Esophagus squamous epithelium (tissue), 5 donors: ENCODE measurements at places on chromosomes 6 and 20.

DNA sequence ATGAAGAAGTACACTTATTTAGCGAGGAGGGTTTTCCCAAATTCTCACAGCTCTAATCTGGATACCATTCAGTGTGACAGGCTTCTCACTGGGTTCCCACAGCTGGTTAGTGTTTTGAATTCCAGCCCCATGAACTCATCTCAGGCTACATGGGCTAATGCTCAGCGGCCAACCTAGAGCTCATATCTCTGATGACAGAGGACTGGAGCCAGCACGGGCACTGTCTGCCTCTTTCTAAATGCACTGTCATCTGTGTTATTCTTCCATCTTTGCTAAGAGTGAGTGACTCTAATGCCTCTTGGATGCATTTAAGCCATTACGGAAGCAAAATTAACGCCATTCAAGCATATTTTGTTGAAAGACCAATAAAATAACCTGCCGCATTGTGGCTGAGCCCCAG lies 308.9 kb upstream of the JAG1 start:
- H3K4me3 ChIP-seq, result no peak overlapping the region
- H3K4me1 ChIP-seq, result peaks cover 5% of the 10 kb centered on the region
- no peaks in the 10 kb centered on the region for H3K36me3 ChIP-seq
- no peaks in the 10 kb centered on the region for H3K27me3 ChIP-seq
- H3K27ac ChIP-seq, result no peak overlapping the region

- no peaks in the 10 kb centered on the region for H3K27me3 ChIP-seq
- H3K4me1 ChIP-seq, result no peaks in the 10 kb centered on the region
- no peaks in the 10 kb centered on the region for H3K36me3 ChIP-seq
- no peak overlapping the region for H3K27ac ChIP-seq
Measured at GRCh38 chr6:14143305-14143704, 25.7 kb downstream of the CD83 start.

DNA sequence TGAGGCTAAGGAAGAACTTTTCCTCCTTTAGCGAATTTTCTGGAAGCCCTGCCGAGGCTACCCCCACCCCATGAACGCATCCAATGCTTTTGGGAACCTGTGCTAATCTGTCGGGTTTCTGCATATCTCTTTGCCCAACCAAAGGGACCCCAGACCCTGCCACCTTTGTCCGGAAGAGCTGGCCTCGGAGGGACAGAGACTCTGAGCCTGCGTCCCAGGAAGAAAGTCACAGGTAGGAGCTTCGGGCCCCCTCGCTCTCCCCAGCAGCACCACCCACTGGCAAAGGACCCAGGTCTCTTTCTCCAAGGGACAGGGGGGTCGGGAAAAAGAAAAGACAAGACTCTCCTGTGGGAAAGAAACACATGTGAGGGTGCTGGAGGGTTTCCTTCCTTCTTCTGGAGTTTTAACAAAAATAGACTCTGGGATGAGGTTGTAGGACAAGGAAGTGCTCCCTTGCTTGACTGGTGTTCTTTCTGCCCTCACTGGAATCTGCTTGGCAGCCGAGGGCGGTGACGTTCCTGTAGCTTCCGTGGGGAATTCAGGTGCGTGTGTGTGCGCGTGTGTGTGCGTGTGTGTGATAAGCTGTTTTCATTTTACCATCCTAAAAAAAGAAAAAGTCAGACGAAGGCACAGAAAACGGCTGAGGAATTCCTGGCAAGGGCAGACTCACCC lies 16.3 kb upstream of the FOXC1 start:
- DNase-seq, result no peak
- no peaks in the 10 kb centered on the region for H3K36me3 ChIP-seq
- no peak overlapping the region for H3K4me3 ChIP-seq
- no peaks in the 10 kb centered on the region for H3K27me3 ChIP-seq

GRCh38 chr6:75935473-75935793 lies 137.0 kb downstream of the IMPG1 start:
- no peaks in the 10 kb centered on the region for H3K36me3 ChIP-seq
- H3K27ac ChIP-seq, result no peak overlapping the region
- peak overlapping the region; percentile 38 for H3K4me3 ChIP-seq
- no peaks in the 10 kb centered on the region for H3K4me1 ChIP-seq

GRCh38 chr20:9592419-9592818 lies 78.0 kb downstream of the LAMP5 start:
- no peaks in the 10 kb centered on the region for H3K36me3 ChIP-seq
- H3K4me1 ChIP-seq, result no peaks in the 10 kb centered on the region
- no peak for DNase-seq
- no peak overlapping the region for H3K27ac ChIP-seq
- H3K27me3 ChIP-seq, result no peaks in the 10 kb centered on the region
- H3K4me3 ChIP-seq, result no peak overlapping the region

GRCh38 chr20:62007127-62007647 lies 58.5 kb downstream of the TAF4 start:
- peaks cover 11% of the 10 kb centered on the region for H3K4me1 ChIP-seq
- no peak for DNase-seq
- no peaks in the 10 kb centered on the region for H3K27me3 ChIP-seq
- H3K36me3 ChIP-seq, result peaks cover 43% of the 10 kb centered on the region
- H3K4me3 ChIP-seq, result no peak overlapping the region

DNA sequence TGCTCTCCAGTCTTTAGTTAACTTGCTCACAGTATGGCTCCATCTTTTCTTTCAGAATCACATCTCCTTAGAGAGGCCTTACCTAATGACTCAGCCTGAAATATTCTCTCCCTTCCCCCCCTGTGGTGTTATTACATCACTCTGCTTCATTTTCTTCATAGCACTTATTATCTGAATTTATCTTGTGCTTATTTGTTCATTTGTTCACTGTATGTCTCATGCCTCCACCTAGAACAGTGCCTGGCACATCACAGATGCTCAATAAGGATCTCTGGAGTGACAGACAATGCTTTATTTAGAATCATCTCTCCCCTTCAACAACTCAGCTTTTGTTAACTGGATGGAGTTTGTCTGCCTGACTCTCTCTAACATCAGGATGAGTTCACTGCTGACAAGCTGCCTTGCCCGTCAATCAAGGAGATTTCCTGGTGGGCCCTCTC lies 96.6 kb upstream of the MAN1A1 start:
- no peak overlapping the region for H3K4me3 ChIP-seq
- H3K27ac ChIP-seq, result peak overlapping the region; percentile 43
- H3K4me1 ChIP-seq, result no peaks in the 10 kb centered on the region
- DNase-seq, result no peak
- H3K36me3 ChIP-seq, result no peaks in the 10 kb centered on the region

DNA sequence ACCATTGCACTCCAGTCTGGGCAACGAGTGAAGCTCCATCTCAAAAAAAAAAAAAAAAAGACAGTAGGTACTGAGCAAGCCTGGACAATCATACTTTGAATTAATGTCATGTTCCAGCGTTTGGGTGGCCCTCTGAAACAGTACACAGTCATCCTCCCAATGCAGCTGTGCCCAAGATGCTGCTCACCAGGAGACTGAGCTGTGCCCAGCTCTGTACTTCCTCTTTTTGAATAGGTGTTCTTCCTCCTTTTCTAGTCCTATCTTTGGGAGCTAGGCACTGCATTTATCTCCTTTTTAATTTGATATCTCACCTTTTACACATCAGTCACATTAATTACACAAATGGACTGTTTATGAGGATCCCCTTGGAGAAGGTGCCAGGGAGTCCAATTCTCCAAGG lies 101.5 kb downstream of the RPP40 start:
- no peak overlapping the region for H3K27ac ChIP-seq
- H3K4me1 ChIP-seq, result no peaks in the 10 kb centered on the region
- DNase-seq, result no peak

GRCh38 chr6:66230591-66230990 lies 523.6 kb upstream of the EYS start:
- no peak for DNase-seq
- H3K36me3 ChIP-seq, result no peaks in the 10 kb centered on the region
- H3K27ac ChIP-seq, result no peak overlapping the region
- H3K27me3 ChIP-seq, result no peaks in the 10 kb centered on the region

DNA sequence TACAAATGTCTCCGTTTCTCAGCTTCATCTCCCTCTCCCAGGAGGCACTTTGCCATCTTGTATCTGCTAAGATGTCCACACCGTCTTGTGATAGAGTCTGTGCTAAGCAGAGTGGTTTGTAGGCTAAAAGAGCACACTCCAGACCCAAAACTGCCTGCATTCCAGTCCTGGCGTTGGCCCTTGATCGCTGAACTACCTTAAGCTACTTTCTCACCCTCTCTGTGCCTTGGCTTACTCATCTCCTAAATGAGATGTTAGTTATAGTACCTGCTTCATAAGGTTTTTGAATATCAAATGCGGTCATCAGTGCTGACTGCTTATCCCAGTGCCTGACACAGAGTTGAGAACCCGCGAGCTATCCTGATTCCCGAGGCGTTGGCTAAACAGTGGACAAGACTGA lies 14.0 kb downstream of the CASS4 start:
- H3K36me3 ChIP-seq, result no peaks in the 10 kb centered on the region
- H3K27me3 ChIP-seq, result no peaks in the 10 kb centered on the region
- DNase-seq, result no peak
- H3K27ac ChIP-seq, result no peak overlapping the region
- no peak overlapping the region for H3K4me3 ChIP-seq

- no peak overlapping the region for H3K27ac ChIP-seq
- DNase-seq, result no peak
- peaks cover 3% of the 10 kb centered on the region for H3K4me1 ChIP-seq
- no peaks in the 10 kb centered on the region for H3K27me3 ChIP-seq
- no peaks in the 10 kb centered on the region for H3K36me3 ChIP-seq
Measured at GRCh38 chr6:80148220-80148619, 41.7 kb downstream of the BCKDHB start.

GRCh38 chr20:45344168-45344860 lies 3.9 kb downstream of the SDC4 start:
- H3K27ac ChIP-seq, result peak overlapping the region; percentile 90
- H3K36me3 ChIP-seq, result no peaks in the 10 kb centered on the region
- no peak for DNase-seq
- peaks cover 96% of the 10 kb centered on the region for H3K4me1 ChIP-seq
- H3K4me3 ChIP-seq, result peak overlapping the region; percentile 81
- no peaks in the 10 kb centered on the region for H3K27me3 ChIP-seq

DNA sequence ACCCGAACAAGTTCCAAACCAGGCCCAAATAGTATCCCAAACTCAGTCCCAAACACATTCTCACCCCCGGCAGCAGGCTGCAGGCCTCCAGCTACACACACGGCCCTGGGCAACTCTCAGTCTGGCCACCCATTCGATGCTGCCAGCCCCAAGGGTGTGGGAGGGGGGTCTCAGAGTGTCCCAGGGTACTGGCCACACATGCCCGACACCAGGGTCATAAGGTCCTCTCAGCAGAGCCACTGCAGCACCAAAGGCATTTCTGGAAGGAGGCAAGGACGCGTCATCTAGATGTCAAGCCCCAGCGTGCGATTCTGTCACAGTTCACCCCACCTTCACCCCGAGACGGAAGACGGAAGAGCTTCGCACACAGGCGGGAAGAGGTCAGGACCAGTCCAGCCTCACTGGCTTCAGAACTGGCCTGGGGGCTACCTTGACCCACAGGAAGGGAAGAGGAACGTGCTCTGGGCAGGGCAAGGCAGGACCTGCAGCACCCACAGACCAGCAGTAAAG lies 9.5 kb downstream of the MYL9 start:
- no peaks in the 10 kb centered on the region for H3K27me3 ChIP-seq
- no peak overlapping the region for H3K4me3 ChIP-seq
- DNase-seq, result no peak
- peaks cover 44% of the 10 kb centered on the region for H3K4me1 ChIP-seq
- H3K36me3 ChIP-seq, result no peaks in the 10 kb centered on the region

- peaks cover 7% of the 10 kb centered on the region for H3K4me1 ChIP-seq
- no peak overlapping the region for H3K27ac ChIP-seq
- no peak overlapping the region for H3K4me3 ChIP-seq
- no peaks in the 10 kb centered on the region for H3K36me3 ChIP-seq
Measured at GRCh38 chr6:34149452-34149810, 3.5 kb upstream of the GRM4 start.

- no peaks in the 10 kb centered on the region for H3K36me3 ChIP-seq
- H3K27me3 ChIP-seq, result no peaks in the 10 kb centered on the region
- H3K27ac ChIP-seq, result peak overlapping the region; percentile 81
- DNase-seq, result no peak
Measured at GRCh38 chr6:14271789-14272736, 154.5 kb downstream of the CD83 start.

DNA sequence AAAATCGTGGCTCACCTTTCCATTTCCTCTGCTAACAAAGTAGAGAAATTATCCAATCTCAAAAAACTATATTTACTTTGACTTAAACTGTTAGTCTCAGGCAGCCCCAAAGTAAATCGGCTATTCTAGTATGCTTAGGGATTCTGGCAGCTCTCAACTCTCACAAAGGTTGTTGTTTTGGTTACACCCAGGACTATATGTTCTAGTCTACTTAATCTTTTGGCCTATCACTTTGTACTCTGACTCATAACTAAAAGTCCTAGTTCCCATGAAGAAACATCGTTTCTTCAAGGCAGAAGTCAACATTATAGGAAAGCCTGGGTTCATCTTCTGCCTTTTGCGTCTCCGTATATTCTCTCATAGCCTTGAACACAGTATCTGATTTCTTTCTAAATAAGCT lies 42.3 kb downstream of the MYLK4 start:
- no peaks in the 10 kb centered on the region for H3K36me3 ChIP-seq
- H3K27me3 ChIP-seq, result no peaks in the 10 kb centered on the region
- no peaks in the 10 kb centered on the region for H3K4me1 ChIP-seq
- peak overlapping the region; percentile 73 for H3K27ac ChIP-seq
- H3K4me3 ChIP-seq, result no peak overlapping the region

DNA sequence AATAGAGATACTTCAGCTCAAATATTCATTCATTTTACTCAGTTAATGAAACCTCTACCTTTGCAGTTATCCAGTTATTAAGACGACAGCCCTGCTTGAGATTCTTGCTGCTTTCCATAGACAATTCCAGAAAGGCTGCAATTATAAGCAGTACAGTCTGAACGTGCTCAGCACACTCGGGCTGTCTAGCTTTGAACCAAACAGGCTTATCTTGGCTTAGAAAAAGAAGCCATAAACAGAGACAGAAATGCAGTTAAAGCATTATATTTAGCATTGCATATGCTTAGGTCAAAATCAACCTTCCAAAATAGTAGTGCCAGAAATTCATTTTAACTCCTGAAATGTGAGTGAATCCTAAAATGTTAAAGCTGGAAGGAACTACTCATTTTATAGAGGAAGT lies 204.1 kb upstream of the KCNQ5 start:
- H3K4me1 ChIP-seq, result peaks cover 9% of the 10 kb centered on the region
- H3K4me3 ChIP-seq, result no peak overlapping the region
- no peak for DNase-seq
- no peak overlapping the region for H3K27ac ChIP-seq
- no peaks in the 10 kb centered on the region for H3K36me3 ChIP-seq

GRCh38 chr20:37749218-37749617 lies 55.4 kb downstream of the CTNNBL1 start:
- H3K36me3 ChIP-seq, result no peaks in the 10 kb centered on the region
- H3K4me3 ChIP-seq, result no peak overlapping the region
- H3K27me3 ChIP-seq, result no peaks in the 10 kb centered on the region
- H3K4me1 ChIP-seq, result no peaks in the 10 kb centered on the region
- no peak overlapping the region for H3K27ac ChIP-seq
- no peak for DNase-seq
